Activated naive CD4-positive, alpha-beta T cell treated with anti-CD3 and anti-CD28 coated beads, Interleukin-2, amount 50 U/mL, for 72 hours (primary cell): ENCODE measurements at places on chromosomes 2 and 18. TPM values are rescaled to one million over a fixed set of nuclear protein-coding genes. Genes with fewer than 3 reads are reported as not detected.

DNA sequence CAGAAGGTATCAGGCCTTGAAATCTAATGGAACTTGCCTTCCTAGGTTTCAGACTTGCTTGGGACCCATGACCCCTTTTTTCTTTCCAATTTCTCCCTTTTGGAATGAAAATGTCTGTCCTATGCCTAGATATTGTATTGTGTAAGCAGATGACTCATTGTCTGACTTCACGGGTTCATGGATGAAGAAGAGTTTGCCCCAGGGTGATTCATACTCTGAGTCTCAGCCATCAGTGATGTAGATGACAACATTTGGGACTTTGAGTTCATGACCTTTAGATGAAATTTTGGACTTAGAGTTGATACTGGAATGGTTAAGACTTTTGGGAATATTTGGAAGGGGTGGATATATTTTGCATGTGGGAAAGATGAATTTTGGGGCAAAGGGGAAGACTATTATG is 11.2 kb upstream of the SCYGR5 start:
- no peak for DNase-seq

- no peak for DNase-seq
Measured at GRCh38 chr2:174595891-174596397, 1.7 kb downstream of the WIPF1 start.

GRCh38 chr2:211349031-211349430 is 792.6 kb downstream of the CPS1 start:
- no peak for DNase-seq

The IHH gene
- total RNA-seq = not detected

- DNase-seq = no peak
Measured at GRCh38 chr2:132923787-132924186, 253.8 kb upstream of the LYPD1 start.

GRCh38 chr2:57842531-57842930 is 204.1 kb upstream of the VRK2 start:
- no peak for DNase-seq

DNA sequence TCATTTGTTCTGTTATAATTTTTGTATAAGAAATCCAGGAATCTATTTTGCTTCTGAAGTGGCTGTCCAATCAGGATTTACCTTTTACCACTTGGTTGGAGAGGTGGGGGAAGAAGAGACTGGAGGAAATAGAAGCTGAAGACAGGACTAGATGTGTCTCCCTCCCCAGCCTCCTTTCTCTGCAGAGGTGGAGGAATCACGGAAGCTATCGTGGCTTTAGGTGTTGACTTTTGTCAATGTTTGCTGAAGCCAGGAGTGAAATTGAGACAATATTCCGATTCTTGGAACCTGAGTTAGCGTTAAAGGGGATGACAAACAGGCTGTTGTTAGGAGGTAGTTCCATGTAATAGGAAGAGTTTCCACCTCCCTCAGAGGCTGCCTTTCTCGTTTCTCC is 43.5 kb downstream of the PDCL3 start:
- DNase-seq = no peak

- no peak for DNase-seq
Measured at GRCh38 chr18:35311496-35311895, 21.5 kb upstream of the ZSCAN30 start.

GRCh38 chr18:76208678-76209306 is 286.2 kb downstream of the ZNF516 start:
- no peak for DNase-seq

- no peak for DNase-seq
Measured at GRCh38 chr2:25851740-25852503, 26.4 kb downstream of the ASXL2 start.

DNA sequence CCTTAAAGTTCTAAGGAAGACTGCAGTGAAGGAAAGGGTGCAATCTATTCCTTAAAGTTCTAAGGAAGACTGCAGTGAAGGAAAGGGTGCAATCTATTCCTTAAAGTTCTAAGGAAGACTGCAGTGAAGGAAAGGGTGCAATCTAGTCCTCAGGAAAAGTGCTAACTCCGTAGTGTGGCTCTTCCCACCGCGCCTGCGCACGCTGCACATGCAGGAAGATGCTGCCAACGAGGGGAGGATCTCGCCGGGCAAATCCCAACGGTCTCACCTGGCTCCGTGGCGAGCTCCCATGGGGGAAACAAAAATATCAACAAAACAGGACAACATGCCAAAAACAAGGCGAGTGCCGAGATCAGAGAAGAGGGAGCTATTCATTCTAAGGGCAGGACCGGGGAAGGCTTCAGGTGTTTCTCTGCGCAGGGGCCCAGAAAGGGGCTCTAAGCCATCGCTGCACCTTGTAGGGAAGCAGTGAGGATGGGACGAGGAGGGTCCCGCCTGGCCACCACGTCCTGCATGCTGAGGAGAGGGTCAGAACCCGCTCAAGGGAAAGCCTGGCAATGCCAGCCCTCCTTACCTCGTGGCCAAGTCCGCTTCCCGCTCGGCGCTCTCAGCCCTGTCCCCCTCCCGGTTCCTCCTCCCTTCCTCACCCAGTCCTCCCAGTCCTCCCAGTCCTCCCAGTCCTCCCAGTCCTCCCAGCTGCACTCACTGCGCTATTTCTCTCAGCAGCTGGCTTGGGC is 24.5 kb downstream of the TIMM21 start:
- DNase-seq = no peak

- DNase-seq = peak; percentile 2
Measured at GRCh38 chr2:240998995-240999791, 775 bp downstream of the SNED1 start.

The BOLL gene
- not detected for total RNA-seq

The CSRNP3 gene
- not detected for total RNA-seq

The STON1 gene
- total RNA-seq = 0.27 TPM

The MALL gene
- total RNA-seq = not detected

DNA sequence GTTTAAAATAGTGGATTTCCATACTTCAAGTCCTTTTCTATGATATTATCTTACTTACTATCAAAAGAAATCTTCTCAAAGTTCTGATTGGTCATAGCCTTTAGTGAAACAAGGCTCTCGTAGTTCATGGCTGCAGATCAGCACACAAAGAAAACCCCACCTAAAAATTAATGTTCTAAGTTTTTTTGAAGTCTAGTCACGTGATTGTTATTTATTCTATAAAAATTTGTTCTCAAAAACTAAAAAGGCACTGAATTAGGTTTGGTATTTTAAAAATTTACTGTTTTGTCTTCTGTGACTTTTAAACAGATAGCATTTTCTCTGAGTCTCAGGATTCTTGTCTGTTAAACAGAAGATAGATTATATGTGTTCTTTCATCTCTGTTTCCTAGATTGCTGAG is 122.4 kb downstream of the KCNH7 start:
- DNase-seq = no peak

DNA sequence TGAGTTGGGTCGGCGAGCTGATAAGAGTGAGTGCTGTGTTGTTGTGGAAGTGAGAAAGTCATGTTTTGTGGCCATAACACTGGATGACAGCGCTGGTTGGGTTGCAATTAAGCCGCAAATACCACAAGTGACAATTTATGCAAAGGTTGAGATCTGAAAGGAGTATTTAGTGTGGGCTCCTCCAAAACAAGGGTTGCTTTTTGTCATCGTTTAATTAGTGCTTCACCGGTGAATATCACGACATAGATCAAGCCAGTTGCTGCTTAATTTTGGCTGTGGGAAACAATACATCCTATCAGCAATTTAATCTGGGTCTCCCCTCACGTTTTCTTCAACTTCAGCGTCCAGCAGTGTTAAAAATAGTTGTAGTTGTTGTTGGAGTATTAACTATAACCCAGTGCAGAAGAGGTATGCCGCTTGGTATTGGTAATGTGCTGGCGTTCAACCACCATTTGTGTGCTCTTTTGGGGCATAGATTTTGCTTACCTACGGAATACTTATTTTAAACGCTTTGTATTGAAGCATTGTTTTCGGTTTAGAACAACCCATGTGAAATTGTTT is 662 bp downstream of the ACVR2A start:
- DNase-seq = peak; percentile 36

DNA sequence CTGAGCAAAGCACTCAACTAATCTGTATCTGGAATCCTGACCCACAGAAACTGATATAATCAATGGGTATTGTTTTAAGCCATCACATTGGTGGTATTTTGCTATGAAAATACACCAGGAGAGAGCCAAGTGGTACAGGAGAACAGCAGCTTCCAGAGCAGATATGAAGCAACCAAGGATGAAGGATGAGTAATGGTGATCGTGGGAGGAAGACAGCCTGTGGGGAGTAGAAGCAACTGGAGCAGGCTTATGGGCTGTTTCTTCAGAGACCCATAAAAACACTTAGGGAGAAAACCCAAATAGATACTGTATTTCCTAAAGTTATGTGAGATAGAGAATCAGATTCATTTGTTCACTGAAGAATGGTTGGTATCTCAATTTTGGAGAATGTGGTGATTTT is 330.8 kb downstream of the NUP35 start:
- no peak for DNase-seq

The ARHGEF33 gene
- 0.19 TPM for total RNA-seq

- no peak for DNase-seq
Measured at GRCh38 chr2:226461981-226462380, 337.6 kb downstream of the IRS1 start.

DNA sequence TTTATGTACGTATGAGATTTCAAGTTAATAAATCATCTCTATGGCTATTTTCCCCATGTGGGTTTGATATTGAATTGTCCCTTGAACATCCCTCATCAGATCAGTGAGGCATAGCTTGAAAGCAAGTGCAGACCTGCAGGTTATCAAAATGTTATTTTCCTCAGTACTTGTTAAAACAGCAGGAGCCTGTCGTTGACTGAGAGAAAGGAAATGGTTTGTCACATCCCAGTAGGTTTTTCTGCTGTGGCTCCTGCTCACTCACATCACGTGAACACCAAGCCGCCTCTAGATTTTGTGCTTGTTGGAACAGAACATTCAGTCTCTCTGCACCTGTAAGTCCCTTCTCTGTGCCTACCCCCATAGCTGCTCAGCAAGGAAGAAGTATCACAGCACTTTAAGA is 340.3 kb downstream of the CELF4 start:
- no peak for DNase-seq

DNA sequence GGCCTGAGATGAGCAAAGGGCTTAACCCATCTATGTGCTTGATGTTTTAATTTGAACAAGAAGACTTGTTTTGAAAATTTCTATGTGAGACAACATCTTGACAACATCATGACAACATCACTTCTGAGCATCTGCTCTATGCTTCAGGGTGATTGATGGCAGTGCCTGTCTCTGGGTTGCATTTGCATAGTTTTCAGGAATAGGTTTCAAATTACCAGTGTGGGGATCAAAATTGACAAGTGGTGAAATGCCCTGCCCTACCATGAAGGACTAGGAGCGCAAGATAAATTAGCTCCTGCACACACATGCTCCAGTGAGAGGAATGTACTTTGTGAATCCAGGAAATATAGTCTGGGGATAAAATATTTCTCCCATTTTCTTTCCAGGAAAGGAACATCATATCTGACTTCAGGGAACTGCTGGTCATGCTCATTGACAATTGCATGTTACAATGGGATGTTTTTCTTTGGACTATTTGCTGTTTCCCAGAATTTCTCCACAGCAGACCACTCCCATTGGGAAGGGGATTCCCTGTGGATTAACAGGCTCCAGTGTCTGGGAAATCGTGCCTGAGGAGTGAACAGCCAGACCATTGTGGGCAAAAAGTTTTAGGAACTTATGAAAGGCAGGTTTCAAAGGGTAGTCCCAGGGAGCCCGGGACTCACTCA is 45.3 kb upstream of the IL1R2 start:
- DNase-seq = no peak

The GALNT14 gene
- total RNA-seq = 0.59 TPM

- DNase-seq = no peak
Measured at GRCh38 chr2:9644603-9645002, 13.8 kb upstream of the YWHAQ start.

DNA sequence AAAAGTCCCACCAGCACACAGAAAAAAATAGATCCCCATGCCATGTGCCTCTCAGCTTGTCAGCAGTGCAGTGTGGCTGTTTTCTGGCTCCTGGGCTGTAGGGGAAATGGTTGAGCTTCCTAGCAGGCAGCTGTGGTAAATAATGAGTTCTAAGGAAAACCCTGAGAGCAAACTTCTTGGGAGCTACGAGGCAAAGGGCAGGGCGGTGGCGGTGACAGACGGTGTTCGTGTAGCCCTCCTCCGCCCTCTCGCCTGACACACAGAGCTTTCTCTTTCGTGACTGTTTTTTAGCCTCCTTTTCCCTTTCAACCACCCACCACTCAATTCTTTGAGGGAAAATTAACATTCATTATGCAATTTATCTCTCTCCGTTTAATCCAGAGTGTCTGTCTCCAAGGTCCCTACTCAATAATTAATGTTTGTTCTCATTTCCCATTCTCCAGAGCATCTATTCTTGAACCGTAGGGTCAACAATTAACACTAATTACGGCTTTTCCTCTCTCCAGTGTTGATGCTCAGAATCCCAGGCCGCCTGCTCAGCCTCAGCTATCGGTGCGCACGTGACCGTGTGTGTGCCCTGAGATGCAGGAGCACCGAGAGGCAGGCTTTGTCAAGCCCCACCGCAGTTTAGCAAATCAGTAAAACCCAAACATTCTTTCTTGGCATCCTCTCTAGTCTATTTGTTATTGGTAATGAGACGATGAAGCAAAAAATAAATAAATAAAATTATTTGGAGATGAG is 50.1 kb downstream of the KIAA2012 start:
- no peak for DNase-seq

The HES6 gene
- 5.1 TPM for total RNA-seq

The SERPINB11 gene
- total RNA-seq = not detected

DNA sequence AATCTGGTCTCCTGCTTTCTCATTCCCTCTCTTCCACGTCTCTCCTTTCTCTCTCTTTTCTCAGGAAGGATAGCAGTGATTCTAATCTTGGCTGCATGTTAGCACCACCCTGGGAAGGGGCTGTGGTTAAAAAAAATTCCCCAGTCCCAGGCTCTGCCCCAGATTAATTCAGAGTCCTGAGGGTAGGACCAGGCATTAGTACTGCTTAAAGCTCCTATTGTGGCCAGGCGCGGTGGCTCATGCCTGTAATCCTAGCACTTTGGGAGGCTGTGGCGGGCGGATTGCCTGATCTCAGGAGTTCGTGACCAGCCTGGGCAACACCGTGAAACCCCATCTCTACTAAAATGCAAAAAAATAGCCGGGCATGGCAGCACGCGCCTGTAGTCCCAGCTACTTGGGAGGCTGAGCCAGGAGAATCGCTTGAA is 35.4 kb upstream of the EML4 start:
- no peak for DNase-seq
